Chondrocyte (in vitro differentiated cells): ENCODE measurements at places on chromosomes 7 and 10. TPM values are rescaled to one million over a fixed set of nuclear protein-coding genes. Genes with fewer than 3 reads are reported as not detected.

DNA sequence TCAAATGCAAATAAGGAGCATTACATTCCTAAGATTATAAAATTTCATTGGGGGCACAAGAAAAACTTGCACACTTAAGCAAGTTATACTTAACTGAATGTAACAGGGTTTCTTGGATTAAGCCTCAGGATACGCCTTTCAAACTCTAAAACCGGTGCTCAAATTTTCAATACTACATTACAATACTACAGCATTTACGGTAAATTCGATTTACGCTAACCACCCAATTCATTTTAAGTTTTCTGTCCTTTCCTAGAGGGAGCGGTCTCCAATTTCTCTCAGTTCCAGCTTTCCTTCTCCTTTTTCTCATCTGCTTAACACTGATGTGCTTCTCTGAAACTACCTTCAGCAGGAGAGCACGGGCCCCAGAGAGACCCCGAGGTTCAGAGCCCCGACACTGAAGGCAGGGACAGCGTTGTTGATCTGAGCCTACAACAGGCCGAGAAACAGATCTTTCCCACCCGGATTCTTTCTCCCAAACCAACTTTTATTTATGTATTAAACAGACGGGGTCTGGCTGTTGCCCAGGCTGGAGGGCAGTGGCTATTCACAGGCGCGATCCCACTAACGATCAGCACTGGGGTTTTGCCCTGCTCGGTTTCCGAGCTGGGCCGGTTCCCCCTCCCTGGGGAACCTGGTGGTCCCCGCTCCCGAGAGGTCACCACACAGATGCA lies 798 bp downstream of the ZNF425 start:
- DNase-seq, result no peak
- peak overlapping the region; percentile 100 for H3K4me3 ChIP-seq
- no peaks in the 10 kb centered on the region for H3K27me3 ChIP-seq
- H3K36me3 ChIP-seq, result peaks cover 3% of the 10 kb centered on the region

DNA sequence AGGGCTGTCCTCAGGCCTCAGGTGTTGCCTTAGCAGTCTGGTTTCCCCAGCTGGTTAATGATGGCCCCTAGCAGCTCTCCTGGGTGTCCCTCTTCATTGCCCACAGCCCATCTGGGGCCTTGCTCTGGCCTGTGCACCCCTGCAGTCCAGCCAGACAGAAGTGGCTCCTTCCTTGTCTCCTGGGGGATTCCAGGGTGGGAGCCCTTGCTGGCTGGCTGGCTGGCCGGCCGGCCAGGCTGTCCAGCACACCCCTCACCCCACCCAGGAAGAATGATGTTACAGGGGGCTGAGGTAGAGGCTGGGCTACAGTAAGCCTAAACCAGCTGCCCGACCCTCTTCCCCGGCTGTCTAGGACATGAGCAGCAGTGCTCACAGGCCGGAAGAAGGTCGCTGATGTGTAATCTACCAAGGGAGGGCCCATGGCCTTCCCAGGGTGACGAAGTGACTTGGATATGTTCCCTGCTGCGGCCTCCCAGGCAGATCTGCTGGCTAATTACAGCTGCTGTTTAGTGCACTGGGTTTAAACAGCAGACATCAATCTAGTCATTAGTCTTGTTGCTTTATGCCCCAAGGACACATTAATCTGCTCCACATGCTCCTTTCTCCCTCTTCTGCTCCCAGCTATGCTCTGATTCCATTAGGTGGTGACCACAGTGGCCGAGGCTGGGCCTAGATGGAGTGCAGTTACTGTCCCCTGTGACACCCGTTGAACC lies 53.8 kb upstream of the LRRC4 start:
- no peak overlapping the region for H3K27ac ChIP-seq
- peaks cover 4% of the 10 kb centered on the region for H3K4me1 ChIP-seq

GRCh38 chr7:18895456-18895855 lies 222.0 kb downstream of the TWIST1 start:
- no peaks in the 10 kb centered on the region for H3K27me3 ChIP-seq
- H3K36me3 ChIP-seq, result no peaks in the 10 kb centered on the region
- no peak overlapping the region for H3K4me3 ChIP-seq
- no peak overlapping the region for H3K27ac ChIP-seq

GRCh38 chr10:122252805-122253204 lies 18.3 kb upstream of the BTBD16 start:
- no peak overlapping the region for H3K27ac ChIP-seq
- no peak overlapping the region for H3K4me3 ChIP-seq
- peaks cover 8% of the 10 kb centered on the region for H3K4me1 ChIP-seq

DNA sequence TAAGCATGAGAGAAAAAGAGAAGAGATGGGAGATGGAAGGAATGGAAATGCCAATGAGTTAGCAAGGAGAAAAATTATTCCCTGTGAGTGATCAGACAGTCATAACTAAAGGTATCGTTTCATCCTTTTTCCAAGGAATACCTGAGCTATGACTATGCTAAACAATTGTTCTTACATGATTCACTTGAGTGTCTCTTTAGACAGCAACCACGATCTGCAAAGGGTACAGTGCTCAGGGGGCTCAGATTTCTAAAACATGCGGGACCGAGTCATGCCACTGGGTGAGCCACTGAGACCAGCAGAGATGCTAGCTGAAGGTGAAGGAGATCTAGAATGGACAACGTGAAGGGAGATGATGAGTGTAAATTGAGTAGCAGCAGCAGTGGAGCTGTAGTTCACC lies 78.0 kb upstream of the CTTNBP2 start:
- no peak for DNase-seq
- H3K27ac ChIP-seq, result no peak overlapping the region
- H3K4me1 ChIP-seq, result peaks cover 5% of the 10 kb centered on the region
- no peaks in the 10 kb centered on the region for H3K36me3 ChIP-seq
- H3K27me3 ChIP-seq, result peaks cover 2% of the 10 kb centered on the region

GRCh38 chr7:104486931-104487330 lies 158.5 kb downstream of the LHFPL3 start:
- DNase-seq, result no peak
- H3K27me3 ChIP-seq, result peaks cover 6% of the 10 kb centered on the region
- no peaks in the 10 kb centered on the region for H3K36me3 ChIP-seq
- H3K27ac ChIP-seq, result no peak overlapping the region
- H3K4me3 ChIP-seq, result no peak overlapping the region
- H3K4me1 ChIP-seq, result no peaks in the 10 kb centered on the region

GRCh38 chr10:32950591-32951108 lies 7.4 kb downstream of the ITGB1 start:
- H3K36me3 ChIP-seq, result no peaks in the 10 kb centered on the region
- H3K27ac ChIP-seq, result peak overlapping the region; percentile 71
- H3K4me1 ChIP-seq, result peaks cover 84% of the 10 kb centered on the region

DNA sequence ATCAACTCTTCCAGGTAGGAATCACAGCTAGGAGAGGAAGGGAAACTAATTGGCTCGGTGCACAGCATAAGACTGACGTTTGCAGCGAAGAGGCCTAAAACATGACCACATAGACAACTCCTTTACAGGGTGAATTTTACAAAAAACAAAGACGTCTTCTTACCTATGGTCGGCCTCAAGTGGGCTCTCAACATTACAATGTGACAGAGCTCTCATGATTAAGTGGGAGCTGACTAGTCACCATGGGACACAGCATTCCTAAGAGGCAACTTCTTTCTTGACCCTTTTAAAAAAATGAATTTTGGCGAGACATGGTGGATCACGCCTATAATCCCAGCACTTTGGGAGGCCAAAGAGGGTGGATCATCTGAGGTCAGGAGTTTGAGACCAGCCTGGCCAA lies 4.6 kb downstream of the PDIA4 start:
- no peak overlapping the region for H3K4me3 ChIP-seq
- peaks cover 48% of the 10 kb centered on the region for H3K4me1 ChIP-seq
- H3K27ac ChIP-seq, result no peak overlapping the region
- no peaks in the 10 kb centered on the region for H3K27me3 ChIP-seq
- peaks cover 12% of the 10 kb centered on the region for H3K36me3 ChIP-seq
- DNase-seq, result no peak

DNA sequence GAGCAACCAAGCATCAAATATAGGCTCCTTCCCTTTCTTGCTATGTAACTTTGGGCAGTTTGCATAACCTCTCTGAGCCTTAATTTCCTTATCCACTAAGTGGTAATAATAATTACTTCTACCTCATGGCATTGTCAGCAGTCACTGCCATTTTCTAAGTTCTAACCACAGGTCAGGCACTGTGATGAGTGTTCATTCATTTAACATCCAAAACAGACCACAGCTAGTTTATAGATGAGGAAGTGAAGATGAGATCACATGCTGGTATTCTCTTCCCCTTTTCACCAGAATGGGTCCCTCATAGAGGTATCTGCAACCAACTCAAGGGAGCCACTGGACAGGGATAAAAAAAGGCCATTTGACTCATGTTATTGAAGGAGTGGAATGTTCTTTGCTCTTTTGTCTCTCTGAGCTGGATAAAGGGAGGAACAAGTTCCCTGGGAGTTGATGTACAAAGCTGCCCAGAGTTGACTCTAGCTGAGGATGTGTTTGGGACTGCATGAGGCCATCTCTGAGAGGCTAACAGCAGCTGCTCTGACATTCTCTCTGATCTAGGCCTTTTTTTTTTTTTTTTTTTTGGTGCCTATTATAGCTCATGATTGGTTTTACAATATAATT lies 65.0 kb downstream of the DNAJC12 start:
- H3K36me3 ChIP-seq, result no peaks in the 10 kb centered on the region
- H3K4me3 ChIP-seq, result no peak overlapping the region
- no peak overlapping the region for H3K27ac ChIP-seq
- DNase-seq, result no peak
- H3K4me1 ChIP-seq, result peaks cover 13% of the 10 kb centered on the region

- H3K4me1 ChIP-seq, result no peaks in the 10 kb centered on the region
- no peak overlapping the region for H3K4me3 ChIP-seq
- DNase-seq, result no peak
- no peak overlapping the region for H3K27ac ChIP-seq
- H3K27me3 ChIP-seq, result no peaks in the 10 kb centered on the region
Observed at GRCh38 chr10:54808186-54808935, 7.3 kb upstream of the PCDH15 start.

DNA sequence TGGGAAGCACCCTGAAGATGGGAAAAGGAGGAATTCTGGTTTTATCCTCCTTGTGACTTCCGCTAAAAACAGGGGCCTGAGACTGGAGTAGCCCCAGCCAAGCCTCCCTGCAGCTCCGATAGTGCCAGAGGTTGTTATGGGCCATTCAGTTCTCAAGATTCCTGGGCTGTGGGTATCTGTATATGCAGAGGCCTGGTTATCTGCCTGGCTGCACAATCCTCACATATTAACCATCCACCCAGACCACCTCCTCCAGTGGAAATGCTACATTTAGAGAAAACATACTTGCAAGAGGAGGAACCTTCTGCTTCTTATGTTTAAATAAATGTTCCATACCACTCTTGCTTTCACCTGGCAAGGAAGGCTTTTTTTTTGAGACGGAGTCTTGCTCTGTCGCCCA lies 34.6 kb downstream of the ARL3 start:
- H3K36me3 ChIP-seq, result peaks cover 7% of the 10 kb centered on the region
- DNase-seq, result no peak

GRCh38 chr10:107544706-107545520 lies 380.4 kb upstream of the SORCS1 start:
- peaks cover 3% of the 10 kb centered on the region for H3K4me1 ChIP-seq
- no peaks in the 10 kb centered on the region for H3K27me3 ChIP-seq
- H3K27ac ChIP-seq, result no peak overlapping the region
- no peak overlapping the region for H3K4me3 ChIP-seq
- no peaks in the 10 kb centered on the region for H3K36me3 ChIP-seq
- peak; percentile 75 for DNase-seq

- no peaks in the 10 kb centered on the region for H3K36me3 ChIP-seq
- H3K27me3 ChIP-seq, result peaks cover 3% of the 10 kb centered on the region
- peak; percentile 93 for DNase-seq
- peak overlapping the region; percentile 31 for H3K4me3 ChIP-seq
Observed at GRCh38 chr7:44963364-44964290, 15.2 kb downstream of the MYO1G start.

The SKIDA1 gene
- total RNA-seq, result 1.9 to 3.7 TPM (median 2.0 TPM) in 3 replicates

The SLC26A5 gene
- total RNA-seq, result not detected in 3 replicates

The ATXN7L1 gene
- 6.4 to 8.8 TPM (median 6.5 TPM) in 3 replicates for total RNA-seq

The VENTX gene
- not detected in 3 replicates for total RNA-seq

The PRKAR2B gene
- 0.69 to 2.0 TPM (median 0.87 TPM) in 3 replicates for total RNA-seq

The ELN gene
- 8,224 to 15,554 TPM (median 15,093 TPM) in 3 replicates for total RNA-seq
